ENCODE measurements at places on chromosomes 13 and 19.

GRCh38 chr19:50312967-50313811 lies 16.0 kb downstream of the KCNC3 start:
- no peak for DNase-seq

DNA sequence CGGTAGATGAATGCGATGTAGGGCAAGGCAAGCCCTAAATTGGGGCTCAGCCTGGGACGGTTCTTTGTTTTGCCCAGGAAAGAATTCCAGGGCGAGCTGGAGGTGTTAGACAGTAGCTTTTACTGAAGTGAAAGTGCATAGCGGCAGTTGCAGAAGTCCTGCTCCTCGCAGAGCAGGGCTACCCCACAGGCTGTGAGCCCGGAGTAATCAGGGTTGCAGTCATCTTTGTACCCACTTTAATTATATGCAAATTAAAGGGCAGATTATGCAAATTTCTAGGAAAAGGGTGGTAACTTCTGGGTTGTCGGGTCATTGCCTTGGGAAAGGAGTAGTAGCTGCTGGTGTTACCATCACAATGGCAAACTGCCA lies 30.5 kb downstream of the VAV1 start:
- no peak for DNase-seq

DNA sequence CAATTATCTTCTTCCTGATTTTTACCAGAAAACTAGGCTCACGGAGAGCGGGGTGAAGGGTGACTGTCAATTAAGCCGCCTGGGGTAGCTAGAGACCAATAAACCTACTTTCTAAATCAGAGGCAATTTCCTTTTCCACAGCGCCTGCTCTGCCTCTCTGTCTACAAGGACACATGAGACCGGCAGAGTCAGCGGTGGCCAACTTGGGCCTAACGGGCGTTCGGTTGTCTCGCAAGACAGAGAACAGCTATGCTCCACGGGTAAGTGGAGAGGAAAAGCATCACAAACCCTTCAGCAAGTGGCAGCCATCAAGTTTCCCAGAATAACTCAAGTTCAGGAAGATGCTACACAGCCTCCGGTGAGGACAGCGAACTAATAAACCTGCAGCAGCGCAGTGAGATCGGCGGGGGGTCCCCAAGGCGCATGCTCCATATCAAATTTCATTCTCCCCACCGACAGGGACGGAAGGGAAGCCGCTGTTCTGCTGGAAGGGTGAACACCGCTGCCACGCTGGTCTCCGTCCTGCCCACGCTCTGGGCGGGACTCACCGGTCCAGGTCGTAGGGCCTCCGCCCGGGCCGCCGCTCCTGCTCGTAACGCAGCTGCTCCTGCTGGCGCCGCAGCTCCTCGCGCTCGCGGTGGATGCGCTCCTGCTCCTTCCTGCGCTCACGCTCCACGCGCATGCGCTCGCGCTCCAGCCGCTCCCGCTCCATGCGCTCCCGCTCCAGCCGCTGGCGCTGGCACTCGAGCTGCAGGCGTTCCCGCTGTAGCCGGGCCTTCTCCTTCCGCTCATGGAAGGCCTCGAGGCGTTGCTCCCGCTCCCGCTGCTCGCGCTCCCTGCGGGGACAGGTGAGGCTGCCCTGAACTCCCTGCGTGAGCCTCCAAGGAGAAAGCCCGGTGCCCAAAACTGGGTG lies 25.8 kb upstream of the TINCR start:
- no peak for DNase-seq

DNA sequence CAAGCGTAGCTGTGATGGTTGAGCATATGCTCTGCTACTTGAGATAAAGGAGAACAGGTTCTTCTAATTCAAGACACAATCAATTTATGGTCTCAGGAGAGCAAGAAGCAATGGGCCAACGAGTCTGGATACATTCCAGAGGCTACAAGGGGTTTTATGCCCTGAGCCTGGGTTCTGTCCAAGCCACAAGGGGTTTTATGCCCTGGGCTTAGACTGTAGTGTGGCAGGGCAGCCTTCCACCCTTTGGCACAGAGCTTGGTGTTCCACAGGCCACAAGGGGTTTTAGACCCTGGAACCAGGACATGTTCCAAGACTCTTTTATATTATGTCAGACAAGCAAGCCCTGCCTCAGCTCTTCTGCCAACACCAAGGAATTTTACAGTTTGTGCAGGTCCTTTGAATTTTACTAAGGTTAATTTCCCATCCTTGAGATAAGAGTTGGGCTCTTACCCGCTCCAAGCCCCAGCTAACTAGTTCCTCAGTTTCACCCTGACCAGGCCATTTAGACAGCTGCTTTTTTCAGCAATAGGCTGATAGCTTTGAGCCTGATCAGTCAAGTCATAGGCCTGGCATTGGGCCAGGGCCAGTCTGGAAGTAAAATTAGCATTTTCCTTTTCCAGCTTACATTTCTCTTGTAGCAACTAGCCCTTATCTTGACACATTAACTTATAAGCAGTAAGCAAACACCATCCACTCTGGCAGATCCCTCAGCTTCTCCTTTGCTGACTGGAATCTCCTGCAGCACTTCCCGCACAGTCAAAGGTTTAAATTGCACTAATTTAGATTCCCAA lies 95.0 kb downstream of the ZNF737 start:
- no peak for DNase-seq

DNA sequence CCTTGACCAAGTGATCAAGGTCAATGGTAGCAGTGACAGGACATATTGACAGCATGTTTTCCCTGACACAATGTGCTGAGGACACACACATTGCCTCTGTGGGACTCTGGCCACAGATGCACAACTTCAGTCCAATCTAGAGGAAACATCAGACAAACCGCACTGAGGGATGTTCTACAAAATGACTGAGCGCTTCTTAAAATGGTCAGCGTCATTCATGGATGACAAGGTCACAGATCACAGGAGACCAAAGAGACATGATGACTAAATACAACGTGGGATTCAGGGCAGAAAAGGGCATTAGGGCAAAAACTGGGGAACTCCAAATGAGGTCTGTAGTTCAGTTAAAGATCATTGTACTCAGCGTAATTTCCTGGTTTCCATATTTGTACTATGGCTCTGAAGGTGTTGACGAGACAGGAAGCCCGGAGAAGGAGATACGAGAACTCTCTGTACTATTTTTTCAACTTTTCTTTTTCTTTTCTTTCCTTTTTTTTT lies 20.6 kb downstream of the PBX4 start:
- no peak for DNase-seq

DNA sequence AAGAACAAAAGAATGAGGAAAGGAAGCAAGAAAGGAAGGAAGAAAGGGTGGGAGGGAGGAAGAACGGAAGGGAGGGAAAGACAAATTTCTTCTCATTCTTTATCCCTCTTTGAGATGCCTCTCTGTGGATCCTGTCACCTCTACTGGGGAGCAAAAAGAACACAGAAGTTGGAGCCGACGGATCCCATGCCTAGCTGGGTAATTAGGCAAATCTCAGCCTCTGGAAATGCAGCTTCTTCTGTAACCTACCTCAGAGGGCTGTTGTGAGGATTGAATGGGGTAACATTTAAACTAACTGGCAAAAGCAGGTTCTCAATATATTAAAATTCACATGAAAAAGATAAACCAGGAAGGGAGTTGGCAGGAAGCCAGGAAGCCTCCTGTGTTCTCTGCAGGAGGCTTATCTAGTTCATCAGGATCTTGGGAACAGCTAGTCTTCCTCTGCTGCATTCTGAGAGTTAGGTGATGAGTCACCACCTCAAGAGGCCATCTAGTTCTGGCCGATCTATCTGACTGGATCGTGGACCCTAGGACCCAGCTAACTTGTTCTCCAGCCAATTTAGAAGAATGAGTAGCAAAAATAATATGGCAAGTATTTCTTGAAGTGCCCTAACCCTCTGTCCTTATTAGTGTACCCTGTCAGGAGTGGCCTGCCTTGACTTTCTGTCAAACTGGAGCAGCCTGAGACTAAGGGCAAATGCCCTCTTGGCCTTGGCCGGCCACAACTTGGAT lies 15.2 kb upstream of the CPB2 start:
- no peak for DNase-seq

- DNase-seq: no peak
Measured at GRCh38 chr19:51179256-51179655, 37.2 kb downstream of the SIGLEC7 start.

- DNase-seq: no peak
Measured at GRCh38 chr13:26221399-26221720, 754 bp downstream of the RNF6 start.

DNA sequence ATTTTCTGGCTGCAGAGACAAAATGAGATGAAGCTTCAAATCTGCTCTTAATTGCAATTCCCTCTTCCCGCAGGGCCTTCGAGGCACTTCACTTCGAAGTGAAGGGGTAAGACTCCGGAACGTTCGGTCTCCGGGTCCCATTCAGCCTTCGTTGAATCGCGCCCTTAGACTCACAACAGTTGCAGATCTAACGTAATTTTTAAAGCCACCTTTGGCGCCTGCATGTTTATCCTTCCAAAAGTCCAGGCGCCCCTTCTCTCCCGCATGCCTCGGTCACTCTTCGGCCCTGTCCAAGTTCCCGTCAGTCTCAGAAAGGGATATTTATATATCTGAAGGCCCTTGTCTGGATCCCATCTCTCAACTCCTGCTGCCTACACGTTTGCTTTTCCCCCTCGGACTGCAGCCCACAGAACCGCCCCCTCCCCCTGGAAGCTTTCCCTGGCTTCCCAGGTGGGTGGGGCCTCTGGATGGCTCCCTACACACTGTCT lies 915 bp upstream of the KCTD12 start:
- DNase-seq: no peak

GRCh38 chr19:11551603-11552235 lies 7.3 kb downstream of the ELOF1 start:
- DNase-seq: no peak

- DNase-seq: no peak
Measured at GRCh38 chr13:36251526-36251925, 37.2 kb upstream of the SOHLH2 start.

GRCh38 chr13:52849291-52850071 lies 1.0 kb upstream of the PCDH8 start:
- DNase-seq: no peak
